Inflammatory macrophage treated with lipopolysaccharide for 1 hour (primary cell): ENCODE measurements at places on chromosomes 3 and 15.

DNA sequence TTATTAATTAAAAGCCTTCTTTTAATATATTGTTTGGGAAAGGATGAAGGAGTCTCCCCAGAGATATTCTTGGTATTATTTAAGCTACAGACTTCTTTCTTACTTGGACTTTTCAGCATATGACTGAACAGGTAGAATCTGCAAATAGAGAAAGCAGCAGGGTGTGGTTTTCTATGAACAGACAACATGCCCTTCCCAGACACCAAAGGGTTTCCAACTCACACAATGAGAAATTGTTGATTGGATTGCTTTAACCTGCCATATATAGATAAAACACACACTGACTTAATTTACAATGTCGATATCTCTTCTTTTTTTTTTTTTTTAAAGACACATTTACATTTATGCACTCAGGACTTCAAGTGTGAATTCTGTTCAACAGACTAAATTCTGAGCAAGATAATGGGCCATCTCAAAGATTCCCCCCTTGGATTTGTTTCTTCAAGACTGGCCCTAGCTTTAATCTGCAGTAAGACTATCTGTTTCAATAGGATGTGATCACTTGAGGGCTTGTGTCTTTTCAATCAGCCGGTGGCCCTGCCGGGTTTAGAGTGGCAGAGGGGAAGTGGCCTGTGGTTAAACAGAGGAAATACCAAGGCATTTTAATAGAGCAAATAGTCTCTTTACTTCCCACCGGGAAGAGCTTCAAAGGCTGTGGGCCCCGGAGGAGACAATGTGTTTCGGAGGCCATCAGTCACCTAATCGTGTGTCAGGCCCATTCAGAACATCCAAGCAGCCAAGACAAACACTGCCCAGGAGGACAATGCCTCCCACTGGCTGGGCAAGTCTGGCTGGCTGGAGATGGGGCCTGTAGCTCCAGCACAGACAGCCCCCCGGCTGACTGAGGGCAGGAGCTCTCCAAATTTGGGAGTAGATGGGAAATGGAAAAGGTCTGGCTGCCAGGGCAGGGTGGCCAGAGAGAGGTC is 6.1 kb downstream of the IL17RD start:
- peak; percentile 31 for DNase-seq

- no peak for DNase-seq
Observed at GRCh38 chr15:101651554-101652097, 555 bp downstream of the TM2D3 start.

- DNase-seq, result no peak
Observed at GRCh38 chr3:98968824-98969223, 67.3 kb upstream of the DCBLD2 start.

GRCh38 chr3:69409011-69409410 is 23.1 kb upstream of the FRMD4B start:
- no peak for DNase-seq

DNA sequence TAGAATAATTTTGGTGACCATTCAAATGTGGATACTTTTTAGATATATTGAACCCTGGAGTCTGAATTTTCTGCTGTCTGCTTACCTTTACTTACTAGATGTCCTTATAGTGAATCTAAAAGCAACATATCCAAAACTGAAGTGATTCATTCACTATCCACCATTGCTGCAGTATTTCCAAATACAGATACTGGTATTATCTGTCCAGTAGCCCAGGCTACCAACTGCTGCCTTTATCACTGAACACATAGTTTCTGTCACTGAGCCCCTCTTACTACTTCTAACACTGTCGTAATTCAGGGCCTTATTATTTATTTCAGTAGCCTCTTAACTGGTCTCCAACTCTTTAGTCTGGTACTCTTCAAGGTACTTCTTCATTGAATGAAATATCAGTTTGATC is 49.2 kb downstream of the SLMAP start:
- DNase-seq, result no peak

DNA sequence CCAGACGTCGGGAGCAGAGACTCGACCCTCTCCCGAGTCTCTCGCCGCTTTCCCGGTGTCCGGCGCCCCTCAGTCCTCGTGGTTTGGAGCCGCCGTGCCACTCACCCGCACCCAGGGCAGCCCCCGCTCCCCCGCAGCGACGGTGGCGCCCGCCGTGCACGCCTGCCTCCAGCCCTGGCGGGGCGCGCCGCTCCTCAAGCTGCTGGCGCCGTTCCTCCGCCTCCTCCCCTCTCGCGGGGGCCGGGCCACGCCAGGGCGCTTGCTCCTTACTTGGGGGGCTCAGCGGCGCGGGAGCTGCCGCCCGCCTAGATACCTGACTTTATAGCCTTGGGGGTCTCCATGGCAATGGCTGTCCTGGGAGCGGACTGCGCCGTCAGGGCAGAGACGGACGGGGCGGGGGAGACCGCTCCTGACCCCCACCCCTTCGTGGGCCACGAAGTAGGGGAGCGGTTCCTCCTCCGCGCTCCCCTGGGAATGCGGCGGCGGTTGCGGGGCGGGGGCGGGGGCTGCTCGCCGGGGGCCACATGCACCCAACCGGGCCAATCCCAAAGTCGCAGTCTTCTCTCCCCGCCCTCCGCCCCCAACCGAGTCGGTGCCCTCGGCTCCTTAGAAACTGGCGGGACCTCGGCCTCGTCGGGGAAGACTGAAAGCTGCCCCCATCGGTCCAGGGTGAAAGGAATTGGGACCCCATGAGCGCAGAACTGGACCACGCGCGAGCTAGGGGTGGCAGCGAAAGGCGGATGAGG is at the start of gene ANKRD63:
TSS of gene ANKRD63 (minus strand) at position 196 of the 746 bp plus-strand sequence. CDS start 478 bp downstream, outside the sequence.
- DNase-seq, result no peak

GRCh38 chr15:87929841-87930240 is 326.7 kb downstream of the NTRK3 start:
- no peak for DNase-seq

DNA sequence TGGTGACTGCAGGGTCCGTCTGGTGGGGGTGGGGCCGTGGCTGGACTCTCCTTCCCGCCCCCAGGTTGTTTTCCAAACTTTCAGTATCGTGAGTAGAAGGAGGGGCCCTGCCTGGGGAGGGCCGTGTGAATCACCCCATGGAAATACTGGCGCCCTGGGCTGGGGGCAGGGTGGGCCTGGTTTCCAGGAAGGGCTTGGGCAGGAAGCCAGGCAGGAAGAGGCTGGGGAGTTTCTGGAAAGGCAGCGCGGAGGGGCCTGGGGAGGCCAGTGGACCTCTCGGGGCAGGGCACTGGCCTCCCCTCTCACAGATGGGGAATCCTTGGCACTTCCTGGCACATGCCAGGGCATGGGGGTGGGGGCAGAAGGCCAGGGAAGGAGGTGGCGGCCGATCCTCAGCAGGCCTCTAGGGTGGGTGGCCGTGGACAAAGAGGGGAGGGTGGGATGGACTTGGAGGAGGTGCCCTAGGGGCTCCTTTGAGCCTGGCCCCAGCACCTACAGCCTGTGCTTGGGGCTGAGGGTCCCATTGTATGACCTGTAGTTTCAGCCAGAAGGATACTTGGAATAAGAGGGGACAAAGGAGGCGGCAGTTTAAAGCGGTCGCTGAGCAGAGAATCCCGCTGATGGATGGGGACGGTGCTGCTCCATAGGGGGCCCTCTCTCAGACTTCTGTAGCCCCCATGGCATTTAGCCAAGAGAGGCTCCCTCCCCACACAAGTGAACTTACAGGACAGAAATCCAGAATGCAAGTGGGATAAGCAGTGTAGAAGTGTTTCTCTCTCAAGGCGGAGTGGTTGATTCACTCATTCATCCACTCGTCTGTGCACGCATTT is 56.5 kb upstream of the GATA2 start:
- peak; percentile 11 for DNase-seq

GRCh38 chr15:68781766-68782588 is 38.7 kb downstream of the ANP32A start:
- peak; percentile 56 for DNase-seq

DNA sequence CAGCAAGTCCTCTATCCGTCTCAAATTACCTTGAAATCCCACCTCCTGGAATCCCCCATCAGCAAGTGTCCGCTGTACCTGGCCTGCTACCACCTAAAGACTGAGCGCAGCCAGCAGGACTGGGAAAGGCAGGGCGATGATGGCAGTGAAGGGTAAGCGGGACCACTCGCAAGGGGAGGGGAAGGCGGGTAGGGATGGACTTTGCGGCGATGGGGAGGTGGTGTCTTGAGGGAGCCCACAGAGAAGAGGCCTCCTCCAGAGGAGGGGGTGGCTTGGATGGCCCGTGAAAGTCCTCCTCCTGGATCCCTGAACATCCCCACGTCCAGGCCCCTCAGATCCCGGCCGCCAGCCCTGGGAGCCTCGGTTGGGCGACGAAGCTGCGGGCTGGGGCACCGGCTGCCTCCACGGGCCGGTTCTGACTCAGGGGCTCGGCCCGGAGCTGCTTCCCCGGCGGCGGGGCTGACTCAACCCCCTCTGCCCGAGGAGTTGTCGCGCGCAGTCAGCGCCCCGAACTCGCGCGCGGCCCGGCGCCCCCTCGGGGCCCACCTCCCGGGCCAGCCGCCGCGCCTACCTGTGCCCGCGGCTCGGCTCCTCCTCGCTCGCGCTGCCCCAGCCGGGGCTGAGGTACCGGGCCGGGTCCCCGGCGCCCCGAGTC is 512 bp downstream of the LARP6 start:
- no peak for DNase-seq

DNA sequence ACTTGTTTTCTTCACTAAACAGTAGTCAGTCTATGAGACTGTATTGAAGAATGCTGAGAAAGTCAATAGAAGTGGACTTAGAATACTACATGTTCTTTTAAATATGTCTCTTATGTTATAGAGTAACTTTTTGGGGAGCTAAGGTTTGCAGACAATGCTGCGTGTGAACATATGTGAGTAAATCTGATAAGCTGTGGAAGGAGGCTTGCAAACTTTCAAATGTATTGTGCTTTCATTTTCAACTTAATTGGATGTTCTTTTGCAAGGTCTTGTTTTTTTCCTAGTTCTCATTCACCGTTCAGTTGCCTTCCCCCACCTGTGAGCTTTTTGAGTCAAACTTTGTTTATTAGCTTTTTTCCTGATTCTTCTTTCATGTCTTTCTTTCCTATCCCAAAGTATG is 176.2 kb downstream of the LPP start:
- no peak for DNase-seq
